Activated naive CD8-positive, alpha-beta T cell treated with anti-CD3 and anti-CD28 coated beads, Interleukin-2, amount 10 ng/mL, durations not matched to agents 7 days and 5 days (primary cell): ENCODE measurements at places on chromosomes 4 and X. TPM values are rescaled to one million over a fixed set of nuclear protein-coding genes. Genes with fewer than 3 reads are reported as not detected.

DNA sequence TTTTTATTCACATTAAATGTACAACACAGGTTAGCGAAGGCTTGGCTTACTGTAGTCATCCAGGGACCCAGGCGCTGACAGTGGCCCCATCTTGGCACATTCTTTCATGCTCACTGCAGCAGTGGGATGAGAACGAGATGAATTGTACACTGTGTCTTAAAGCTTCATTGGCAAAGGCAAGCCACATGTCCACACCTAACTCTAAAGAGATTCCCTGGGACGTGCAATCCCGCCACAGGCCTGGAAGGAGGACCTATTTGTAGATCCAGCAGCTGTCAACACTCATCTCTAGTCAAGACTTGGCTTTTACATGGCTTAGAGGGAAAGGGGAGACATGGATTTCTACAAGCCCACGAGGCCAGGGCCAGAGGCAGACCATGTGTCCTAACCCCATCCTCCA is 16.1 kb upstream of the CXCR3 start:
- no peak overlapping the region for H3K27ac ChIP-seq
- no peaks in the 10 kb centered on the region for H3K27me3 ChIP-seq
- H3K4me1 ChIP-seq = peaks cover 20% of the 10 kb centered on the region
- DNase-seq = no peak

- no peak for DNase-seq
- H3K4me3 ChIP-seq = no peak overlapping the region
- H3K27me3 ChIP-seq = no peaks in the 10 kb centered on the region
- peaks cover 8% of the 10 kb centered on the region for H3K4me1 ChIP-seq
These were observed 58.4 kb downstream of the DCUN1D4 start for GRCh38 chr4:51901363-51901762.

DNA sequence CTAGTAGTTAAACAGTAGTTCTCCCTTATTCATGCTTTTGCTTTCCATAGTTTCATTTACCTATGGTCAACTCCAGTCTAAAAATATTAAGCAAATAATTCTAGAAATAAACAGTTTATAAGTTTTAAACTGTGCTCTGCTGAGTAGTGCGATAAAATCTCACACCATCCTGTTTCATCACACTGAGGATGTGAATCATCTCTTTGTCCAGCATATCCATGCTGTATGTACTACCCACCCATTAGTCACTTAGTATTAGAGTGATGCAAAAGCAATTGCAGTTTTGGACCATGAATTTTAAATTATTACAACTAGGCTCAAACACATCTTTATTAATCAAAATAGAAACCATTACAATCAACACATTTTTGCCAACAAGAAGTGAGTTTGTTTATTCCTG is 187.4 kb downstream of the TEX13C start:
- no peaks in the 10 kb centered on the region for H3K4me1 ChIP-seq
- no peak overlapping the region for H3K27ac ChIP-seq
- H3K36me3 ChIP-seq = no peaks in the 10 kb centered on the region

DNA sequence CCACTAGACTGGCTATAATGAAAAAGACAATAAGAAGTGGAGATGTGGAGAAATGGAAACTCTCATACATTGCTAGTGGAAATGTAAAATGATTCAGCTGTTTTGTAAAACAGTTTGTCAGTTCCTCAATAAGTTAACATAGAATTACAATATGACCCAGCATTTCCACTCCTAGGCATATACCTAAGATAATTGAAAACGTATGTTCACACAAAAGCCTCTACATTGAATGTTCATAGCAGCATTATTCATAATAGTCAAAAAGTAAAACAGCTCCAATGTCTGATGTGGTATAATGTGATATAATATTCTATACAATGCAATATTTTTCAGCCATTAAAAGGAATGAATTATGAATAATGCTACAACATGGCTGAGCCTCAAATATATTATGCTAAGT is 10.2 kb downstream of the EDA start:
- H3K4me3 ChIP-seq = no peak overlapping the region
- no peaks in the 10 kb centered on the region for H3K36me3 ChIP-seq
- no peak for DNase-seq
- peaks cover 8% of the 10 kb centered on the region for H3K4me1 ChIP-seq
- H3K27ac ChIP-seq = no peak overlapping the region

GRCh38 chr4:184744236-184744635 is 10.3 kb upstream of the CENPU start:
- H3K27ac ChIP-seq = no peak overlapping the region
- peaks cover 1% of the 10 kb centered on the region for H3K36me3 ChIP-seq
- no peaks in the 10 kb centered on the region for H3K27me3 ChIP-seq
- H3K4me1 ChIP-seq = peaks cover 22% of the 10 kb centered on the region

- no peak overlapping the region for H3K4me3 ChIP-seq
- H3K27me3 ChIP-seq = no peaks in the 10 kb centered on the region
- no peaks in the 10 kb centered on the region for H3K4me1 ChIP-seq
- H3K27ac ChIP-seq = no peak overlapping the region
These were observed 62.6 kb downstream of the GRXCR1 start for GRCh38 chr4:42954963-42955669.

DNA sequence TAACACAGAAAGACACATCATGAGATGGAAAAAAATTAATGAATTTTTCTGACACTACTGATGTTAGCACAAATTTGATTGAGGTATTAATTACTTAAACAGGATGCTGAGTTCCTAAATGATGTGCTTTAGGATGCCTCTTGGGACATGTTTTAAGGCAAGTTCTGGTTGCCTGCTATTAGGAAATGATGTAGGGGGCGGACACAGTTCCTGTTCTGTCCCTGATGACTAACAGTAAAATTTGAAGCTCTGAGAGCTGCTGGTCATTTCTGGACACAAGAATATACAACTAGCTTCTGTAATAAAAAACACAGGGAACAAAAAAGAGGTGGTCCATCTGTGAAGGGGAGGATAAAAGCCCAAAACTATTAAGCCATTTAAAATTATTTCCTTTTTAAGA is 163.2 kb upstream of the ETNPPL start:
- H3K4me1 ChIP-seq = no peaks in the 10 kb centered on the region
- no peak for DNase-seq
- H3K36me3 ChIP-seq = no peaks in the 10 kb centered on the region

DNA sequence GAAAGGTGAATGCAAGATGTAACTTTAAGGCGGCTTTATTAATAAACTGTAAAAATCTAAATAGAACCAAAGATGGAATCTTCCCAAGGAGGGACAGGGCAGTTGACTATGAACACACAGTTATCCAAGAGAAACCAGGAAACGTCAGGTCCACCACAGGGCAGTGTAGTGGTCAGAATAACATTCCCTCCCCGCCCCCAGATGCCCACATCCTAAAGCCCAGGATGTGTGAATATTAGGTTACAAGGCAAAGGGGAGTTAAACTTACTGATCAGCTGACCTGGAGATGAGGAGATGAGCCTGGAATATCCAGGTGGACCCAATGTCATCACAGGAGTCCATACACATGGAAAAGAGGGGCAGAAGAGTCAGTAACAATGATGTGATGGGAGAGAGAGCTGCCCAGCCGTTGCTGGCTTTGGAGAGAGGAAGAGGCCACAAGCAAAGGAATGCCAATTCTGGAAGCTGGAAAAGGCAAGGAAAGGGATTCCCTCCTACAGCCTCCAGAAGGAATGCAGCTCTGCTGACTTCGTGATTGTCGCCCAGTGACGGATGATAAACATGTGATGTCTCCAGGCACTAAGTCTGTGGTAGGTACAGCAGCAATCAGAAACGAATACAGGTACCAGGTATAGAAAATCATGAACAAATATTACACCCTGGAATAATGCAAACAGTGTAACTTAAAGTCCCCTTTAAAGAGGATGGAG is 5.2 kb downstream of the SH3KBP1 start:
- H3K27me3 ChIP-seq = no peaks in the 10 kb centered on the region
- no peak for DNase-seq
- H3K4me1 ChIP-seq = peaks cover 50% of the 10 kb centered on the region
- no peak overlapping the region for H3K27ac ChIP-seq
- H3K36me3 ChIP-seq = peaks cover 26% of the 10 kb centered on the region
- no peak overlapping the region for H3K4me3 ChIP-seq

GRCh38 chrX:32530802-32531403 is 680.4 kb downstream of the DMD start:
- no peaks in the 10 kb centered on the region for H3K4me1 ChIP-seq
- H3K27ac ChIP-seq = no peak overlapping the region
- no peak overlapping the region for H3K4me3 ChIP-seq
- H3K36me3 ChIP-seq = no peaks in the 10 kb centered on the region
- no peak for DNase-seq

DNA sequence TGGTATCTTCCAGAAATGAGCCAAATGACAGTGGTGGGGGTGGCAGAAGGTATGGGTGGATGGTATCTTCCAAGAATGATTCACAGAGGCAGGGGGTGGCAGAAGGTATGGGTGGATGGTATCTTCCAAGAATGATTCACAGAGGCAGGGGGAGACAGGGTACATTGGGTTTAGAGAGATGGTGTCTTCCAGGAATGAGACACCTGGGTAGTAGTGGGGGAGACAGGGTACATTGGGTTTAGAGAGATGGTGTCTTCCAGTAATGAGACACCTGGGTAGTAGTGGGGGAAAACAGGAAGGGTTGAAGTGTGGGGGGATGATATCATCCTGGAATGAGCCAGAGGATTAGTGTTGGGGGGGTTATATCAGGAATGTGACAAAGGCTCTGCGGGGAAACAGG is 62.0 kb downstream of the MAOA start:
- no peaks in the 10 kb centered on the region for H3K36me3 ChIP-seq
- no peaks in the 10 kb centered on the region for H3K27me3 ChIP-seq
- H3K27ac ChIP-seq = no peak overlapping the region
- H3K4me3 ChIP-seq = no peak overlapping the region
- DNase-seq = no peak
- no peaks in the 10 kb centered on the region for H3K4me1 ChIP-seq

DNA sequence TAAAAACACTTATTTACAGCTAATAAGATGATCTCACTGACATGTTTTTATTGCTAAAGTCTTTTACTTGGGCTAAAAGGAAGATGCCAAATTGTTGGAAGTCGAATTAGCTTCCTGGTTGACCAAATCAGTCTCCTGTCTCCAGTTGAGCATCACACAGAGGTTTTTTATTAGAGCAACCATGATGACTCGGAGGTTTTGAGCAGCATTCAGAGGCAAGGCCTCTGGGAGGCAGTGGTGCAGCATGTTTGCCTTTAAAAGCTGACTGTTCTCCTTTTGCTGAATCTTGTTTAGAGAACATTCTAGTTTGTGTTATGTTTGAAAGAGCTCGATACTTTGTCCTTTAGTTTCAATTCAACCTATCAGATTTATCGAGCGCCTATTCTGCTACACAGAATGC is 2.1 kb downstream of the UCHL1 start:
- no peak overlapping the region for H3K4me3 ChIP-seq
- peaks cover 5% of the 10 kb centered on the region for H3K4me1 ChIP-seq
- no peaks in the 10 kb centered on the region for H3K36me3 ChIP-seq
- H3K27ac ChIP-seq = no peak overlapping the region
- DNase-seq = no peak
- H3K27me3 ChIP-seq = peaks cover 44% of the 10 kb centered on the region

GRCh38 chr4:17805580-17806155 is 4.9 kb downstream of the DCAF16 start:
- no peak overlapping the region for H3K27ac ChIP-seq
- no peak for DNase-seq
- no peaks in the 10 kb centered on the region for H3K27me3 ChIP-seq
- H3K4me1 ChIP-seq = peaks cover 28% of the 10 kb centered on the region
- H3K36me3 ChIP-seq = peaks cover 32% of the 10 kb centered on the region

DNA sequence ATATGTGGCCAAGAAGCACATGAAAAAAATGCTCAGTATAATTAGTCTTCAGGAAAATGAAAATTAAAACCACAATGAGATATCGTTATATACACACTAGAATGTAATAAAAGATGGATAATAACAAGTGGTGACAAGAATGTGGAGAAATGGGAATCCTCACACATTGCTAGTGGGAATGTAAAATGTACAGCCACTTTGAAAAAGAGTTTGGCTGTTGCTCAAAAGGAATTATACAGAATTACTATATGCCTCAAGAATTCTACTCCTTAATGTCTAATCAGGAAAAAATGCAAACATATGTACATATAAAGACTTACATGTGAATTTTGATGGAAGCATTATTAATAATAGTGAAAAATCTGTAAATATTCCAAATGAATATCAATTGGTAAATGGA is 102.2 kb downstream of the SPCS3 start:
- no peaks in the 10 kb centered on the region for H3K27me3 ChIP-seq
- H3K36me3 ChIP-seq = no peaks in the 10 kb centered on the region
- H3K4me3 ChIP-seq = no peak overlapping the region
- DNase-seq = no peak
- H3K27ac ChIP-seq = no peak overlapping the region
- no peaks in the 10 kb centered on the region for H3K4me1 ChIP-seq

DNA sequence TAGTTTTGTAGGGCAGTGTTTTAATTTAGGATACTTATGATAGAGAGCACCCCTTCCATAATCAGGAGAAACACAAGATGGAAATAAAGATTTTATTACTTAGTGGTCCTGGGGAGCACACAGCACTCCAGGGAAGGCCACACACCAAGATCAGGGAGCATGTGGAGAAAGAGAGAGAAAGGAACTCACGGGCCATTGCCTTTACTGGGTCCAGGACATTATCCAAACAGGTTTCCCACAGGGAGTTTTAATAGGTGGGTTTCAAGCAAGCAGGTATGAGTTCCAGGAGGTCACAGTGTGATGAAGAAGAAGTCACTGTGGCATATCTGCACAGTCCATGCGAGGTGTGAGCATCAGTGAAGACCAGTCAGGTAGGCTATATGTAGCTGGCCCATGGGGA is 46.8 kb downstream of the NFKB1 start:
- no peaks in the 10 kb centered on the region for H3K27me3 ChIP-seq
- no peak overlapping the region for H3K4me3 ChIP-seq
- H3K36me3 ChIP-seq = peaks cover 50% of the 10 kb centered on the region
- peaks cover 38% of the 10 kb centered on the region for H3K4me1 ChIP-seq
- DNase-seq = no peak

GRCh38 chr4:26299254-26299882 is 21.4 kb upstream of the RBPJ start:
- DNase-seq = no peak
- H3K4me1 ChIP-seq = peaks cover 16% of the 10 kb centered on the region
- peak overlapping the region; percentile 66 for H3K4me3 ChIP-seq
- peaks cover 7% of the 10 kb centered on the region for H3K36me3 ChIP-seq
- peak overlapping the region; percentile 60 for H3K27ac ChIP-seq
- H3K27me3 ChIP-seq = no peaks in the 10 kb centered on the region

DNA sequence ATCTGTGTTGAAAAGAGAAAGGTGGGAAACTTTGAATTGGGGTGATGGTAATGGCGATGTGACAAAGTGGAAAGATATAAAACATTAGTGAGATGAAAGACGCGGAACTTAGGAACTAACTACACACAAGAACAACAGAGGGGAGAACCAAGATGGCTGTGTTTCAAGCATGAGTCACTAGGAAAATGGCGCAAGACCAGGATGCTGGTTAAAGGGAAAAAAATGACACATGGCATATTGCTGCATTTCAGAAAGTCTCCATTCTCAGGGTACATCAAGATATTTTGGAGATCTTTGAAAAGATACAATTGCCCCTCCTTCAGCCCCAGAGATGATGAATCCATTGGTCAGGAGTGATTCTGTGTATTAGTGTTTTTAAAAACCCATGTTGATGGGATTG is 164.4 kb downstream of the FBXO8 start:
- H3K27me3 ChIP-seq = peaks cover 21% of the 10 kb centered on the region
- no peak overlapping the region for H3K4me3 ChIP-seq
- H3K36me3 ChIP-seq = no peaks in the 10 kb centered on the region
- peaks cover 2% of the 10 kb centered on the region for H3K4me1 ChIP-seq
- H3K27ac ChIP-seq = no peak overlapping the region

Gene RBM46
- not detected for total RNA-seq

Gene PNMA6A
- total RNA-seq = 0.40 TPM

Gene TRIML2
- not detected for total RNA-seq

Gene TLR10
- total RNA-seq = 0.25 TPM

Gene ZNF630
- total RNA-seq = 3.7 TPM
